Placental epithelial cell (primary cell): ENCODE measurements at places on chromosomes 16 and 17. TPM values are rescaled to one million over a fixed set of nuclear protein-coding genes. Genes with fewer than 3 reads are reported as not detected.

ATP2A1 gene
- total RNA-seq, result 0.11 and 0.39 TPM in 2 replicates

PRSS8 gene
- total RNA-seq, result 66.0 and 67.9 TPM in 2 replicates

SLC16A6 gene
- under 0.01 TPM in 1 of 2 replicates, not detected in the other for total RNA-seq

TEX19 gene
- total RNA-seq, result under 0.01 and 0.11 TPM in 2 replicates

CDH3 gene
- total RNA-seq, result 48.5 and 61.6 TPM in 2 replicates

KIF2B gene
- total RNA-seq, result not detected in 2 replicates

LGALS9 gene
- total RNA-seq, result 2.7 and 5.0 TPM in 2 replicates

B4GALNT2 gene
- not detected in 2 replicates for total RNA-seq

PKMYT1 gene
- 6.2 and 10.2 TPM in 2 replicates for total RNA-seq

PABPN1L gene
- total RNA-seq, result not detected in 2 replicates

SHCBP1 gene
- 4.3 and 5.3 TPM in 2 replicates for total RNA-seq

UBFD1 gene
- 66.3 and 189 TPM in 2 replicates for total RNA-seq

NKD1 gene
- 0.11 and 0.39 TPM in 2 replicates for total RNA-seq

TTYH2 gene
- 0.98 and 1.2 TPM in 2 replicates for total RNA-seq

OTOP2 gene
- not detected in 2 replicates for total RNA-seq

FOXJ1 gene
- total RNA-seq, result 0.22 TPM in 1 of 2 replicates, not detected in the other

TIMP2 gene
- 64.5 and 73.0 TPM in 2 replicates for total RNA-seq

KCTD2 gene
- 17.0 and 21.6 TPM in 2 replicates for total RNA-seq

SPATA32 gene
- total RNA-seq, result 0.33 and 0.39 TPM in 2 replicates

SOX8 gene
- total RNA-seq, result 0.22 and 0.39 TPM in 2 replicates

CAVIN1 gene
- 218 and 464 TPM in 2 replicates for total RNA-seq

SLC6A4 gene
- total RNA-seq, result under 0.01 TPM in 1 of 2 replicates, not detected in the other

KRTAP4-4 gene
- not detected in 2 replicates for total RNA-seq

MAPT gene
- total RNA-seq, result under 0.01 TPM in 1 of 2 replicates, not detected in the other

HASPIN gene
- total RNA-seq, result 3.1 and 3.4 TPM in 2 replicates

KRTAP2-2 gene
- not detected in 2 replicates for total RNA-seq

CDH8 gene
- total RNA-seq, result not detected in 2 replicates

SLFN11 gene
- total RNA-seq, result 0.22 and 0.39 TPM in 2 replicates

HSF4 gene
- total RNA-seq, result 4.8 and 21.2 TPM in 2 replicates

AGRP gene
- not detected in 2 replicates for total RNA-seq

KRT38 gene
- total RNA-seq, result not detected in 2 replicates

CD300E gene
- total RNA-seq, result not detected in 2 replicates

NPIPB6 gene
- 3.1 TPM in 1 of 2 replicates, not detected in the other for total RNA-seq

MYLK3 gene
- 0.11 TPM in 1 of 2 replicates, not detected in the other for total RNA-seq

SYNGR3 gene
- total RNA-seq, result 3.5 and 4.4 TPM in 2 replicates

CBX2 gene
- 1.6 and 3.0 TPM in 2 replicates for total RNA-seq

EVPL gene
- 9.4 and 33.3 TPM in 2 replicates for total RNA-seq

ASB16 gene
- total RNA-seq, result 0.11 TPM in 1 of 2 replicates, not detected in the other

LLGL2 gene
- 11.4 and 18.0 TPM in 2 replicates for total RNA-seq

P4HB gene
- total RNA-seq, result 1,203 and 2,037 TPM in 2 replicates

SLC5A2 gene
- total RNA-seq, result 0.54 and 0.79 TPM in 2 replicates

PIRT gene
- total RNA-seq, result not detected in 2 replicates

FBXW10 gene
- 0.11 and 0.39 TPM in 2 replicates for total RNA-seq

RNF166 gene
- 5.1 and 11.1 TPM in 2 replicates for total RNA-seq
